KBM-7 (cell line): ENCODE measurements at places on chromosomes 7 and 10.

GRCh38 chr10:59867590-59867989 lies 38.8 kb downstream of the CCDC6 start:
- DNase-seq: no peak

DNA sequence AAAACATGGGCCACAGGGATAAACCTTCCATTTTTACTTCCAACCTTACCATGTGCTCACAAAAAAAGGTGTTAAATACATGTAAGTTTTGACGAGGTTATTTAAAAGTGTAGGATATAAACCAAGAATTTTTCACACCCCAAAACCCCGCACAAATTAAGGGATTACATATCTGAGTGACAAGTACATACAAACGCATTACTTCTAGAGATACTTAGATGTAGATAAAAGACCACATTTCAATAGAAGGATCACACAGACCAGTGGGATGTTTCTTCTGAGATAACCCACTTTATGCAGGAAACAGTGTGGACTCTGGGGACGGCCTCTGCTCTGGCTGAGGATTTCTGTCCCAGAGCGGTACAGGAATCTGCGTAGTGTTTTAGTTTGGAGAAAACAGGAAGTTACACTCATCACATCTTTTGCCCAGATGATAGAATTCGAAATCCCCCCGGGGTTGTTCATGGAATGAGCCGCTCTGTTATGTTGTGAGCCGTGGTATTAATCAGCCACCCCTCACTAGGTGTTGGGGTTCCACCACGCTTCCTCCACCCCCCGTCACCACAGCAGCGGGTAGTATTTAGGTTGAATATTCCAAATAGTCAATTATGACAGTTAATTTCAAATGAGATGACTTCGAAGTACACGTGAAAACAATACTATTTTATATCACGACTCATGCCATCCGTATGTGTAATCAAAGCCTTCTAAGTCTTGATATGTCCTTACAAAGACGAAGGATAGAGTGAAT lies 1.3 kb upstream of the CUL1 start:
- DNase-seq: peak; percentile 71

DNA sequence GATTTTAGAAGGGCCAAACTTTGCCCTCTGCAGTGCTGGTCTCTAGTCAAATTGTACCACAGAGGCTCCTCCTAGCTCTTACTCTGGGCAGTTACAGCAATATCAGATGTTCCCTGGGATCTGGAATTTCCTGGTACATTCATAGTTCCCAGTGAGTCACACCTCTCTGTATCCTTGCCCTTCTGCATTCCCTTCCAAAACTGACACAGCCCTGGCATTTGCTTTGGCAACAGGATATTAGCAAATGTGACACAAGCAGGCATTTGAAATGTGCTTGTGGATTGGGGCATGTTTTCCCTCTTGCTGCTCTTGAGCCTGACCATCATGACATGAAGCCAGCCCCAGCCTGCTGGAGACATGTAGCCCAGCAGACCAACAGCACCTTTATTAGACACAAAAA lies 284.7 kb upstream of the AKR1E2 start:
- DNase-seq: no peak

DNA sequence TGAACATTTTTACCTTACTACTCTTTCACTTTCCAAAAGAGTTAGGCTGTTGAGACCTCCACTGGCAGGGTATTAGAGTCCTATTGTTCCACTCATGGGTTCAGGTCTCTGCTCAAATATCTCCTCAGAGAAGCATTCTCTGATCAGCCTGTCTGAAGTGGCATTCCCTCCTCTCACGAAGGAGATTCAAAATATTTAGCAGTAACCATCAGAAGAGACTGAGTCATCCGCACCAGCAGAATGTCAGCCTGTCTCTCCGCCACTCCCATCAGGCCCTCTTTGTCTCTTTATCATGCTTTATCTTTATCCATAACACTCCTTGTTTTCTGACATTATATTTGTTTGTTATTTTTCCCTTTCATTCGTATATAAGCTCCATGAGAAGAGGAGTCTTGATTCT lies 79.1 kb downstream of the AASS start:
- no peak for DNase-seq

DNA sequence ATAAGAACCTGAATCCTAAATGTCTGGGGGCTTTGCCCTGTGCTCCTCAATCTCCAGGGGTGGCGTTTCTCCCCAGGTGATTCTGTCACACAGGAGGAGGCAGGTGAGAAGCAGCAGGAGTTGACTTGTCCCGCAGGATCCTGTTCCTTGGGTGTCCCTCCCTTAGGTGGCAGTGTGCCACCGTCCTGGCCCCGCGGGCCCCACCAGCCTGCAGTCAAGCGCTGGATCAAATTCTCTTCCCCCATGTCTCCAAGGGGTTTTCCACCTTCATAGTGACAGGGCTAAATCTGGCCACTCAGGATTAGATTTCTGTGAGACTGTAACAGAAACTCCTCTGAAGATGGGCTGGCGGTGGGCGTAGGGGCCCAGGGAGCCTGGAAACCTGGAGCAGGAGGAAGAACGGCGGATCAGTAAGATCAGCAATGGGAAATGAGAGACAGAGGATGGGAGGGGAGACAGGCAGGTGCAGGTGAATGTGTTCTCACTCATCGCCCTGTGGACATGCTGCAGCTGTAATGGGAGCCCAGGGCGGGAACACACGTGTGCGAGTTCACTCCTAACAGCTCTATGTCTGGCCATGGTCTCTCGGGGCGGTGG lies 329.2 kb upstream of the COBL start:
- no peak for DNase-seq

DNA sequence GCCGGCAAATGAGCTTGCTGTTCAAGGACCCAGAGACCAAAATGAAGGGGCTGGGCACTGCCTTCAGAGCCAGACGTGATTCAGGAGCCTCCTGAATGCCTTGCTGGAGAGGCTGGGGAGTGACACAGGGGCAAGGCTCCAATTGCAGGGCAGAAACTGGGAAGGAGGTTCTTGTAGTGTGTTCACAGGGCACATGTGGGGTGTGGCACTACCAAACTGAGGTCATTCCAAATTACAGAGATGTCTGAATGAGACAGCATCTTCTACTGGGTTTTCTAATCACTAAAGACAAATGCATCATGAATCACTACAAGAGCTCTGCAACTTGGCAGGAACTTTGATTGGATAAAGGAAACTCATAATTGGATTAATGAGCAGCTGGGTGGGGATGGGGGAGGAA lies 17.8 kb downstream of the CRTAC1 start:
- DNase-seq: no peak

DNA sequence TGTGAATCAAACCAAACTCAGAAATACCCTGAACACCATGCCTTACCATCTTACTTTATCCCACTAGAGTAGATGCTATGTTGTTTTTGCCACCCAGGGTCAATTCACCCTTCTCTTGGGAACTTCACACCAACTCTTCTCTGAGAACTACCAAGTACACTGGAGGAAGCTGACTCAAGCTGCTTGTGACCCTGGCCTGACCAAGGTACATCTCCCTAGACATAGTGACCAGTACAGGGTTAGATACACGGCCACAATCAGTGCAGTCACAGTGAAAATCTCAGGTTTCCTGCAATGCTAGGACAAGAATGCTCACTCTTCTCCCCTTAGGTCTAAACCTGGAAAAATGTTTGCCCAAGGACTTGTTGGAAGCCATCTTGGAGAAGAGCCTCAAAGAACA lies 31.8 kb downstream of the EZH2 start:
- DNase-seq: no peak

- no peak for DNase-seq
Measured at GRCh38 chr10:48552946-48553564, 51.8 kb downstream of the ARHGAP22 start.

- DNase-seq: no peak
Measured at GRCh38 chr7:38518541-38518940, 112.6 kb downstream of the AMPH start.

GRCh38 chr7:34124765-34125164 lies 219.4 kb downstream of the BMPER start:
- DNase-seq: no peak

DNA sequence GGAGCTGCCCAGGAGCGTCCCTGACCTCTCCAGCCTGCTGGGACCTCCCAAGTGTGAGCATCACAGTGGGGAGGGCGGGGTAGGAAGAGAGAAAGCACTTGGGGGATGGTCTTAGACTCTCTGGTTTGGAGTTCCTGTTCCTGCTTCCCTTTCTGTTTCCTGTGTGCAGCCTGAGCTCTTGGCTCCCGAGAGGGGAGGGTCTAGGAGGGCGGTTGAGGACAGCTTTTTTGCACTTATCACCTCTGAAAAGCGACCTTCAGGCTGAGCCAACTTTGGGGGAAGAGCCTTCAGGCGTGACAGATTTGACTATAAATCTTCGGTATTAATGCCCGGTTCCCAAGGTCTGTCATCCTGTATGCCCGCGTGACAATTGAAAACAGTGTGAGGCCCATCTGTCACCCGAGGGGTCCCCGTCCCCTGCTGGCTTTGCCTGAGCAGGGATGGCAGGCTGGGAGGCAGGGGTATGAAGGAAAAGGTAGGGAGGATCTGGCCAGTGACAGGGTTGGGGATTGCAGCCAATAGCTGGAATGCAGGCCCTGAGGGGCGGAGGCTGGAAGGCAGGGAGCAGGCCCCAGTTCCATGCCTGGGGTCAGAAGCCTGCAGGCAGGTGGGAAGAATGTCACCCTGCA lies 78.6 kb downstream of the CDH23 start:
- DNase-seq: peak; percentile 75
